ENCODE measurements at places on chromosomes 5 and 9. TPM values are rescaled to one million over a fixed set of nuclear protein-coding genes. Genes with fewer than 3 reads are reported as not detected.

PDCD1LG2 gene
- 0.55 TPM for total RNA-seq

FBXL7 gene
- total RNA-seq: not detected

PCDHGA5 gene
- total RNA-seq: 0.11 TPM

CAMSAP1 gene
- 20.3 TPM for total RNA-seq

PRDM9 gene
- total RNA-seq: not detected

TTLL11 gene
- 3.3 TPM for total RNA-seq

TNFAIP8 gene
- 123 TPM for total RNA-seq

XRCC4 gene
- 13.4 TPM for total RNA-seq

NME5 gene
- total RNA-seq: not detected

SPOCK1 gene
- not detected for total RNA-seq

Measured in activated CD8-positive, alpha-beta T cell treated with anti-CD3 and anti-CD28 coated beads, Interleukin-2, amount 10 ng/mL, durations not matched to agents 7 days and 5 days (primary cell).